ENCODE measurements at places on chromosomes 4 and X.

DNA sequence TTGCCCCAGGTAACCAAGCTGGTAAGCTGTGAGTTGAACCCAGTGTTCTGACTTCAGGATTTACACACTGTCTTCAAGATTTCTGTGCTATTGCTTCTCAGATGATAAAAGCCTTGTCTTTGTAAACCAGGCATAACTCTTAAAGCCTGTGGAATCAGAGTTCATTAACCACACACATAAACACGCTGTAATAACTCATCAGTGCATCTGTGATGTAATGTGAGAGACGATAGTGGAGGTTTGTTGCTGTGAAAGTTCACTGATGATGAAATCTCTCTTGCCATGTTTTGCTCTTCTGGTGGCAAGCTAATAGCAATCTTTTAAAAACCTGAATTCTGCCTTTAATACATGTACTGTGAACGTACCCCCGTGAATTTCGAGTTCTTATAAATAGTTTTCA lies 41.5 kb downstream of the CLCN4 start:
- DNase-seq: no peak

DNA sequence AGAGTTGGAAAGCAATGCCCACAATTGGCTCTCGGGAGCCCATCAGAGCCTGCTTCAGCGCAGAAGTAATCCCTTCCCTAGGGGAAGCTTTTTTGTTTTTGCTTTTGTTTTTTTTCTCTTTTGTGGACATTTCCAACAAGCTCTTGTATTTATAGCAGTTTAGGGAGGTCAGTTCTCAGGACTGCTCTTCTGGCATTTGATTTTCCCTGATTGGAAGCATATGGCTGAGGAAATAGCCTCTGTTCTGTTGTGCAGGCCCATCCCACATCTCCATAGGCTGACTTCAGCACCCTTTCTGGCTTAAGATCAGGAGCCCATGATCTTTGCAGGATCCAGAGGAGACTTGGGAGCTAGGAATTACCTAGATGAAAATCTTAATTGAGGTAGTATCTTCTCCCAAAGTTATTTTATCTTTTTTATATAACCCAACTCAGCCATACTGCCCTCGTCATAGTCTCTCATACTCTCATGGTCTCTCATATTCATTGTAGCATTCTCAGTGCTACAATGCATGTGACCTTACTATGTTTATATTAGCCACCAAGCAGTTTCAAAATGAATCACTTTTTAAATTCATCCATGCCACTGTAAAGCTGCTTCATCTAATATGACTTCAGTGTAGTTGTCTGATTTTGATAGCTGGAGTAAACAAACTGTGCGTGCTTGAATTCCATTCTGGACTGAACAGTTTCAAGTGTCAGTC lies 16.7 kb downstream of the PAGE4 start:
- no peak for DNase-seq

- DNase-seq: no peak
Measured at GRCh38 chr4:172657081-172657480, 511.5 kb upstream of the GALNT7 start.

DNA sequence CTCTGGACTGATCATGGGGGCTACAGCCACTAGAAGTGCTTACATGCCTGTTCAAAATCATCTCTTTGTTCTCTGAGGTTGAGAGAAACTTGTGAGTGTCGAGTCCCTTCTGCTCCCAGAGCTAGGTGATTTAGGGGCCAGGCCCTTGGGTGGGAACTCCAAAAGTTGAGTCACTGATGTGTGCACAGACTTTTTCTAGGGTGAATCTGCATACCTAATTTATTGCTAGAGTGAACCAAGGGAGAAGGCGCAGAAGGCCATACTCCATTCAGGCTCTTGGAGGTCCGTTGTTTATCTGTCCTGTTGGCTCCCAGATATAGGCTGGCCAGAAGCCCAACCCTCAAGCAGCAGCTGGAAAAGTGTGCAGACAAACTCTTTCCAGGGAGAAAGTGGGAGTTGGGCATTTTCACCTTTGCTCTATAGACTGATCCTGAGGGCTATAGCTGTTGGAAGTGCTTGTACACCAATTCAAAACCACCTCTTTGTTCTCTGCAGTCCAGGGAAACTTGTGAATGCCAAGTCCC lies 80.8 kb upstream of the ARX start:
- no peak for DNase-seq

- DNase-seq: no peak
Measured at GRCh38 chr4:36260731-36261130, 16.4 kb upstream of the ARAP2 start.

DNA sequence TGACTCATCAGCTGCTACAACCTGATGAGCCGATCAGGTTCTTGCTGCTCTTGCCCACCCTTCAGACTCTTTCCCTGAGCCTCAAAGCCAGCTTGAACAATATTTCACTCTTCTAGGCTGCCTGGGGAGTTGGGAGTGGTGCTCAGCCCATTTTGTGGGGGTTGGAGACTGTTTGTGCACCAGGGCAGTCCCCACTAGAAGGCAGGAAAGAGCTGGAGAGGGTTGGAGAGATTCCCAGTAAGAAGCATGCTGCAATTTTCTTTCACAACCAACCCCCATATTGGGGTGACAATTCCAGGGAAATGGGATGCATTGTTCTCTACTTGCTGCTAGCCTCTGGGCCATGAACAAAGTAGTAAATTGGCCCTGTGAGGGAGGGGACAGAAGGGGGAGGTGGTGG lies 44.1 kb downstream of the SLC16A2 start:
- no peak for DNase-seq

- DNase-seq: no peak
Measured at GRCh38 chr4:113131621-113132020, 82.2 kb downstream of the ANK2 start.

GRCh38 chr4:173212379-173212778 lies 43.8 kb downstream of the GALNT7 start:
- DNase-seq: no peak

DNA sequence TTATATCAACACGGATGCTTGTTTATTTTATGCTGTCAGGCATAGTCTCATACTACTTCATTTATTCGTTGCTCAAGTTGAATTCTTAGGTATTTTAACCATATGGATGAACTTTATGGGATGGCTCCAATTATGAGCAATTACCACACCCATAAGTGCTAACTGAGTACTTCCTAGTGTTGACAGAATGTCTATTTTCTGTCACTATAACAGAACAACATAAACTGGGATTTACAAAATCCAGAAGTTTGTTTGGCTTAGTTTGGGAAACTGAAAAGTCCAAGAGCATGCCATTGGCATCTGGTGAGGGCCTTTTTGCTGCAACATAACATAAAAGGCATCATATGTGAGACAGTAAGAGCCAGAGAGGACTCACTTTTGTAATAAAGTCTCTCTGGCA lies 21.0 kb downstream of the SULT1E1 start:
- no peak for DNase-seq

GRCh38 chrX:12974305-12974795 lies 560 bp upstream of the TMSB4X start:
- DNase-seq: no peak

GRCh38 chrX:28379103-28379502 lies 208.1 kb upstream of the IL1RAPL1 start:
- DNase-seq: no peak

DNA sequence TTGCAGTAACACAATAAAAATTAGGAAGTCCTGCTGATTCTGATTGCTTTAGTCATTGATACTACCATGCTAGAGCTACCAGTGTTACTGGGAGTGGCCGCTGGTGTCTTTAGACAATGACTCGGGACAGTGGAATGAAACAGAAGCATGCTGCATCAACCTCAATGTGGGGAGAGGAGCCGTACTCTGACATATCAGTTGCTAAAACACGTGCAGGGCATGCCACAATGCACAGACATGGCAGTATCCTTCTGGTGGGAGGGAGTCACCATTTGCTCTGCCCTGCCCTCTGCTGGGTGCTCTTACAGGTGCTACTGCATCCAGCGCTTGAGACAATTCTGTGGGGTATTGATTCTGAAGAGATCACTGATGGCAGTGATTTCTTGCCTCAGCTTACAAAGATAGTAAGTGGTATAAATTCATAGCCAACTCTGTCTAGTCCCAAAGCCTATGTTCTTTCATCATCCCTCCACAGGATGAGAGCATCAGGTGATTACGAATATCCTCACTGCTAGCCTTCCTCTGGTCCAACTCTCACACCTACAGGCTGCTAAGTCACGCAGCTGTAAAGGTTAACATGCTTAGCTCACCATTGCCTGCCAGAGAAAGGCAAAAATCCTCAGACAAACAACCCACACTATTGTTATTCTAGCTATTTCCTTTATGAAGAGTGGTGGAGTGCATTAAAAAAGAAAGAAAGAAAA lies 43.7 kb downstream of the NSG1 start:
- DNase-seq: peak; percentile 3

- DNase-seq: no peak
Measured at GRCh38 chr4:5662555-5662954, 45.8 kb downstream of the EVC2 start.

DNA sequence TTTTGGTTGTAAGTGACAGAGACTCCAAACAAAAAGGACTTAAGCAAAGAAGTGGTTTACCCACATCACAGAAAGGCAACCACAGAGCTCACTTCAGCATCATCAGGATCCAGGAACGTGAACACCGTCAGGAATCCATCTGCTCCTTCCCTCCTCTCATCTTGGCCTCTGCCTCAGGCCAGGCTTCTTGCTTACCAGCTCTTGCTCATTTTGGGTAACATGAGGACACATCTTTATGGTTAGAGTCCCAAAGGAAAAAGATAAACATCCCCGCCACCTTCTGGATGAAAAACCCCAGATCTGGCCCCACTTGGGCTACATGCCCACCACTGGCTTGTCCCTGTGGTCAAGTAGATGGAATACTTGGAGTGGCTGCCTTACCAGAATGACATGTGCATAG lies 176.8 kb upstream of the RPL34 start:
- DNase-seq: no peak

GRCh38 chrX:122094611-122095010 lies 1047.2 kb downstream of the GLUD2 start:
- DNase-seq: no peak

DNA sequence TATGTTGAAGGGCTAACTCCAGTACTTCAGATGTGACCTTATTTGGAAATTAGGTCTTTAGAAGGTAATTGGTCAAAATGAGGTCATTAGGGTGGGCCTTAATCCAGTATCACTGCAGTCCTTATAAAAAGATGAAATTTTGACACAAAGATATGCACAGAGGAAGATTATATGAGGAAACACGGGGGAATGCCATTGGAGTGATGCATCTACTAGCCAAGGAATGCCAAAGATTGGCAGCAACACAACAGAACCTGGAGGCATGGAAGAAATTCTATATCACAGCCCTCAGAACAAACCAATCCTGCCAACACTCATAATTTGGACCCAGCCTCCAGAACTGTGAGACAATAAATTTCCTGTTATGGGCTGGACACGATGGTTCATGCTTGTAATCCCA lies 17.6 kb downstream of the TRIM61 start:
- no peak for DNase-seq

DNA sequence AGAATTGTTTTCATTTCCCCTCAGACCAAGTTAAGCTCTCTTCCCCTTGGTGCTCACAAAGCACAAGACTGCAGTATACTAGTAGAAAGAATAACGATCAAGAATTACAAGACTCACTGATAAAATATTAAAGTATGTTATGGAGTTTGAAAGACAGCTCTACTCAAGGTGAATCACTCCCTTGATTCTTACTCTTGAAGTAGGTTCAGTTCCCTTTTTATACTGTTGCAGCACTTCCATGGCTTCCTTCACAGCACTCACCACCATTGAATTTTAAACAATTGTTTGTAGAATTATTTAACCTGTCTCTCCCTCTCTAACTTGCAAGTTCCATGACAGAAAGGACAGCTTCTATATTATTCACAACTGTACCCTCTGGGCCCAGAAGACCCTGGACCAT lies 42.2 kb downstream of the CASK start:
- DNase-seq: no peak

Measured in NCI-H2029 treated with DMSO at 0.1 percent for 48 hours (cell line).